KBM-7 (cell line): ENCODE measurements at places on chromosomes 16 and 17.

GRCh38 chr16:2852003-2852730 is 5.8 kb downstream of the PRSS22 start:
- no peak for DNase-seq

DNA sequence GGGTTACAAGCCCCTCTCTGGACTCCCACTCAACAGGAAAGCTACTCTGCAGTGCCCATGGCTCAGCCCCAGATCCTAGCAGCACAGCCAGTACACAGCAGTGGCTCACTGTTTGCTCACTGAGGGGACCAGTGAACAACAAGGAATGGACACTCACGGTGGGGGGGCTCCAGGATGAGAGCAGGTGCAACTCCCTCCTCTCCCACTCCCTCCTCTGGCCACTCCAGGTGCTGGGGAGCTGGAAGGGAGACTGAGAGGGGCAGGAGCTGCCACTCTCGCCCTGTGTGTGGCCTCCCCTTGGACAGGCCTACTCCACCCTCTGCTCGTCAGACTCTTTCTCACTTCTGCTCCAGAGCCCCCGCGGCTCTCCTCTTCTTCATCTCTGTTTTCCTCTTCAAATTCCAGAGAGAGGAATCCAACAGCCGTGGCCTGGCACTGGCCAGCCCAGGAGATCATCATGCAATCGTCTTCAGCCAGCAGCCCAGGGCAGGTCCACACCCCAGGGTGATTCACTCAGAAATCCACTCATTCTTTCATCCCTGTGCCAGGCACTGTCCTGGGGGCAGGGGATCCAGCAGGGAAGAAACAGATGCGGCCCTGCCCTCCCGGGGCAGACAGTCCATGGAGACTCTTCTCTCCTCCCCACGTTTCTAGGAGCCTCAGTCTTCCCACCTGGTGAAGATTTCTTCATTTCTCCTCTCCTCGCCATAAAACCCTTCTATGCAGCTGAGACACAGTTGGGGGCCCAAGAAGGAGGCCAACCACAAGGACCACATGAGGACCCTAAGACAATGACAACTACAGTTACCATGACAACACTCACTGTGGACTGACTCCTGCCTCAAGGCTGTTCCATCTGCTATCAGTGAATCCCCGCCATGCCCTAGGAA is 30.7 kb downstream of the CFAP20 start:
- no peak for DNase-seq

GRCh38 chr16:52633230-52633629 is 86.3 kb upstream of the TOX3 start:
- no peak for DNase-seq

DNA sequence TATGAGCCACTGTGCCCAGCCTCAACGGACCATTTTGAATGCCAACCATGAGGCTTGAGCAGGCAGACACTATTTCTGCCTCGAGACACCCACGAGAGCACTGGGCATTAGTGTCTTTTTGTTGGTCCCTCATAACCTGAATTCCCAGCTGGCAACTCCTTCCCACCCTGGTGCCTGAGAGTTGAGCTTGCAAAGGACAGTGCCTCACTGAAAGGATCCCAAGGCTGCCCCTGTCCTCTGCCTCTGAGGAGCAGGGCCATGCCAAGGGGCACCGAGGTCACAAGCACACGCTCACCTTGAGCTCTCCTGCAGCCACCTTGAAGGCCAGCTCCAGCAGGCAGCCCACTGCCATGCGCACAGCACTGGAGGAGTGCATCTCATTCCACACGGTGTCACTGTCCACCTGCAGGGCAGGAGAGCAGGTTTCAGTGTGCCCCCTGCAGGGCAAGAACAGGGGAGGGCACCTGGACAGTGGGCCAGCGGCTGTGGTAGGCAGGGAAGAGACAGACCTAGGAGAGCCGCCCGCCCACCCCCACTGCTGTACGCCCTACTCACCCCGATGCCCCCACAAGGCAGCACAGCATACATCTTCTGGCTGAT is 12.8 kb downstream of the G6PC3 start:
- no peak for DNase-seq

- no peak for DNase-seq
These were observed 30.5 kb downstream of the PIK3R6 start for GRCh38 chr17:8836821-8837562.

GRCh38 chr16:79595931-79596450 is 4.5 kb downstream of the MAF start:
- no peak for DNase-seq

DNA sequence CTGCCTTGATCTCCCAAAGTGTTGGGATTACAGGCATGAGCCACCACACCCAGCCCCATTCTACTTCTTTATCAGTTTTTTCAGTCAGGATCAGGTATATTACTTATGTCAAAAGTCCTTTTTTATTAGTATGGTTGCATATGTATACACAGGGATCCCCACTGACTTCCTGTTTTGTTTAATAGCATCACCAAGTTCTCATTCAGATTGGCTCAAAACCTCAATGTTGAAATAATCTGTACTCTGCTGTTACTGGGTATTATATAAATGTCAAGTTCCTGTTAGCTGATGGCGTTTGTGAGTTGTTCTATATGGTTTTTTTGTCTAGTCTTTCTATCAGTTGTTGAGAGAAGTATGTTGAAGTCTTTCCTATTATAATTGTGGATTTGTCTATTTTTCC is 168.5 kb downstream of the BCAS3 start:
- peak; percentile 20 for DNase-seq

DNA sequence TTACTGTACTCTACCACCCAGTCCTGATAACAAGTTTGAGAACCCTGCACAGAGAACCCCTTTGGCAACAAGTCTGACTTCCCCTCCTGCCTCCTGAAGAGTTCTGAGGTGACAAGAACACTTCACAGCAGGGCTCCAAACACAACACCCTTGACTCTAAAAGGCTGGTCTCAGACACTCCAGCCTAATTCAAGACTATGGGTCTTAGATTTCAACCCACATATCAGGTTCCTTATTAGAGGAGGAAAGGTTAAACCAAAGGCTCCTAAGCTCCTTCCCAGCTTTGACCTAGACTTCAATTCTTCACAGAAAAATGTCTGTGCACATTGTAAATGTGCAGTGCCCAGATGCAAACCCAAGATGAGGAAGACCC is 23.0 kb downstream of the RANBP10 start:
- DNase-seq: no peak

- no peak for DNase-seq
These were observed 14.9 kb upstream of the WNT9B start for GRCh38 chr17:46836500-46836899.

DNA sequence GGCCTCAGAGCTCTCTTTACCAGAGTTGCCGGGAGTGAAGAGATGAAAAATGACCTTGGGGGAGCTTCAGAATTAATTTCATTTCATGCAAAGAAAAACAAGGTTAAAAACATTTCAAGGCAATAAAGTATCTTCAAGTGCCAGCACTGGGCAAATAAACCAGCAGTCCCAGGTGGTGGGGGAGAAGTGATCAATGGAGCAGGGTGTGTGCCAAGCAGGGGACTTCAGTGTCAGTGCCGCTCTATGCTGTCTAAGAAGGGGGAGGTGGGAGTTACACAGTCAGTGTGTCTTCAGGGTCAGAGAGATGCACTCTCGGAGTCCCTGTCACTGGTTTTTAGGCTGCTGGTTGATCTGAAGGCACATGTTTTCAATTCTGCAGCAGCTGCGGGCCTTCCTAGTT is 57.2 kb upstream of the MGAT5B start:
- DNase-seq: no peak

DNA sequence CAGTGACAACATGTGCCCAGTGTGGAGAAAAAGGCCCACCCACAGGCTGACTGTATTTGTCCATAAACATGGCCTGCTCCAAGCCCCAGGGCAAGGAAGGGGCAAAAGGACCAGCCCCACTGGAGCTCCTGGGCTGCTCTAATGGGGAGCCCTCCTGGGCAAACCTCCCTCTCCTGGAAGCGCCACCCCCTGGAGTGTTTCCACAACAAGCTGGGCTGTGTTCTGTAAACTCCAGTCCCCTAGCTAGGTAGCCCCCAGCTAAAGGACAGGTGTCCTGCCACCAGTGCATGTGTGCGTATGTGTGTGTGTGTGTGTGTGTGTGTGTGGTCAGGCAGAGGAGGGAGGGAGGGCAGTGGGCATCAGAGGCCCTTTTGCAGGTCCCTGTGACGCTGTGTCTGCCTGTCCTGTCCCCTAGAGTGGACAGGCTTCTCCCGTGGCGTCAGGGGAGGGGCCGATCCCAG is 11.3 kb upstream of the STAC2 start:
- DNase-seq: no peak

DNA sequence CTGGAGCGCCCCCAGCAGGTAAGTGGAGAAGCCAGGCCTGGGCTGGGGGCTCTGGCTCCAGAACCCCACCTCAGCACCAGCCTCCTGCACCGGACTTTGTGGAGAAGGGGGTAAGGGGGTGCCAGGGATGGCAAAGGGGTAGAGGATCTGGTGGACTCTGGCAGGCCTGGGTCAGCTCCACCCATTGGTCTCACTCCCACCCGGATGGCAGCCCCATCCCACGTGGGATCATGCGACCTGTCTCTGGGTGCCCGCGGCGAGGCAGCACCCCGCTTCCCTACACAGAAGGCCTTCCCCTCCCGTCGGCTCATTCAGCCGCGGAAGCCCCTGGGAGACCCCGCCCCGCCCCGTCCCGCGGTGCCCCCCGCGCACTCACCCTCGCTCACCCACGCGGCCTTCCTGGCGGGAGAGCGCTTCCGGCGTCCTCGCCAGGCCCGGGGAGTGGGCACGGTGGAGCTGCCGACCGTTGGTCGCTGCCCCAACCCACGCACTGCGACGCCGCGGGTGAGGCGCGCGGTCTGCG is 498 bp upstream of the PLEKHG4 start:
- DNase-seq: peak; percentile 59
